ENCODE measurements at places on chromosomes 5 and 9. TPM values are rescaled to one million over a fixed set of nuclear protein-coding genes. Genes with fewer than 3 reads are reported as not detected.

The KIF4B gene
- not detected for total RNA-seq

The SDHA gene
- 132 TPM for total RNA-seq

DNA sequence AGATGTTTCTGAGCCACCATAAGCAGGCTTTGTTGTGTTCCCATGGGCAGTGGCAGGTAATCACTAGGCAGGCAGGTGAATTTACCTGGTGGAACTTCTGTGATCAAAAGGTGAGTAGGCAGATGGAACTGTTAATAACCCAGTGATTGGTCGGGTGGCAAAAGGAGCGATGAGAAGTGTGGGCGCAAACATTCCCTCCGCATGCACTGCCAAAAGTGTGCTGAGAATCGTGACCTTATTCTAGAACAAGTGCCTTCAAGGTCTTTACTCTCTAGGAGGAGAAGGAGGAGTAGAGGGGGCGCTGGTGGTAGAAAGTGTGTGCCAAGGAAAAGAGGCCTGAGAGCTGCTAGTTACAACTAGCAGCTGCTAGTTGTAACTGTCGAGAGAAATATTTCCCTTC, 3.3 kb downstream of the OTULINL start:
- no peak for ATAC-seq

The CA9 gene
- 0.89 TPM for total RNA-seq

DNA sequence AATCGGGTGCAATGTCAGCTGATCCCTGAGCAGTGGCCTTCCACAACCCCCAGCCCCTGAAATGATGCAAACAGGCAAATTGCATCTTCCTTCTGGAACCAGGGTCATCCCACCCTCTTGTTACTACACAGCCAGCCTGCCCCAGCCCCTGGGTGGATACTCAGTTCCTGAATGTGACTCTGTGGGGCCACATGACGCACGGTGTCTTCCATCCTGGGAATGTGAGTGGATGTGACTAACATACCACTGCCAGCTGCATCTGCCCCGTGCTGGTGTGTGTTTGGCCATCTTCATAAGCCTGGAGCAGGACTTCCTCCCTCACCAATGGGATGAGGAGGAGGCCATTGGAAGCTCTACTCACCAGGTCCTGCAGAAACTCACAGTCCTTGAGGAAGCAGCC, 257.9 kb upstream of the ADAMTS16 start:
- no peak for ATAC-seq

DNA sequence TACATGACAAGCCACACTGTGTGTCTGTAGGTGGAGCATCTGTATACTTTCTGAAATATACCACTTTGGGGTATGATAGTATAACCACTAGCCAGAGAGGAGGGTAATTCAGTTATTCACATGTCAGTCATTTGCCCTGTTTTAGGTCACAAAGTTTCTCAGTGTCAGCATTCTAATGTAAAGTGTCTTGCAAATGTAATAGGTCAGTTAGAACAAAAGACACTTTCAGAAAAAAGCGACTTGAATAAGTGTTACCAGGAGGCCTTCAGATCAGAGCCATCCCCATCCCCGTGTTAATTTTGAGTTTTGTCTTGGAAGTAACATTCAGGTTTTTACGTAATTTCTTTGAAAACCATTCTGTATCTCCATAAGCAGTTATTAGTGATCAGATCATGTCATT, 33.7 kb downstream of the TTC1 start:
- no peak for ATAC-seq

DNA sequence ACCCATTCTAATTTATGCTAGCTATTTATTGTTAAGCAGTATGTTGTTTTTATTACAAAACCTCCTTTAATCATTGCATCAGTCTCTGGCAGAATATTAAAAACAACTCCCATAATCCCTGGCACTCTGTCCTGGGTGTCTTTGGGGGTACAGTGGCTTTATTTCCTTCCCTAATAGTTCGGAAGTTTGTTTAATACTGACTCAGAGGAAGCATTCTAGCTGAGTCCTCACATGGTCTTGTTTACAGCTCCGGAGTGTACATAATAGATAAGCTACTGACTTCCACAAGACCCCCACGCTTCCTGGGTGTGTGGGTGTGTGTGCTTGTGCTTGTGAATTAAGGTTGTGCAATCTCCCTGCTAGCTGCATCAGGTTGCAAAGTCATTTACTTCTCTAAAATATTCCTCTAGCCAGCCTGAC, 149.8 kb upstream of the CDKN2B start:
- no peak for ATAC-seq

- no peak for ATAC-seq
Observed at GRCh38 chr5:172573120-172573882, 67.8 kb upstream of the NEURL1B start.

- ATAC-seq, result no peak
Observed at GRCh38 chr9:126844085-126844484, 16.4 kb upstream of the ZBTB34 start.

GRCh38 chr9:98432960-98433359, 177.5 kb upstream of the TBC1D2 start:
- no peak for ATAC-seq

DNA sequence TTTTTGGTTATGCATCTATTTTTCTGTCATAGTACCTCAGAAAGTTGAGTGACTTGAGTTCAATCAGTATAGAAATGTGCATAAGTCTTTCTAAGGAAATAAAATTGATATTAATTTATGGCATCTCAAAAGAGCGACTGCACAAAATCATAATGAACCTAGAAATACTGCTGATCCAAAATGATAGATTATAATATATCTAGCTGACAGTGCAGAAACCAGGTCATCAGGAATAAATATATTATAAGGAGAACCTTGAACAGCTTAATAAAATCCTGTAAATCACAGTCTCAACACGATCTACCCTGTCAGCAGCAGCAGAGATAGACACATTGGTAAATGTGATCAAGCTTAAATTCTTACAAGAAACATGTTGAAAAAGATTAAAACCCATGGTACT, 1106.6 kb upstream of the CDH18 start:
- ATAC-seq, result no peak

DNA sequence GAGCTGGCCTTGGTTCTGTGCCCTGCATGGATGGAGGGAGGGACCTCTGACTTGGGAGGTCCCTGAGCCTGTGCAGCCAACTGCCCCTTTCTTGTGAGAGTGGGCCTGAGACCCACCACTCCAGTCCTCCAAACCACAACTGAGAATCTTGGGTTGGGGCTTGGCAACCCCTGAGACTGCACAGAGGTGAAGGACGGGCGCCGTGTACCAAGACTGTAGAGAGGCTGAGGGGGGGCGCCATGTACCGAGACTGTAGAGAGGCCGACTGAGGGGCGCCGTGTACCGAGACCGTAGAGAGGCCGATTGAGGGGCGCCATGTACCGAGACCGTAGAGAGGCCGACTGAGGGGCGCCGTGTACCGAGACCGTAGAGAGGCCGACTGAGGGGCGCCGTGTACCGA, 59.3 kb upstream of the CACNA1B start:
- no peak for ATAC-seq

DNA sequence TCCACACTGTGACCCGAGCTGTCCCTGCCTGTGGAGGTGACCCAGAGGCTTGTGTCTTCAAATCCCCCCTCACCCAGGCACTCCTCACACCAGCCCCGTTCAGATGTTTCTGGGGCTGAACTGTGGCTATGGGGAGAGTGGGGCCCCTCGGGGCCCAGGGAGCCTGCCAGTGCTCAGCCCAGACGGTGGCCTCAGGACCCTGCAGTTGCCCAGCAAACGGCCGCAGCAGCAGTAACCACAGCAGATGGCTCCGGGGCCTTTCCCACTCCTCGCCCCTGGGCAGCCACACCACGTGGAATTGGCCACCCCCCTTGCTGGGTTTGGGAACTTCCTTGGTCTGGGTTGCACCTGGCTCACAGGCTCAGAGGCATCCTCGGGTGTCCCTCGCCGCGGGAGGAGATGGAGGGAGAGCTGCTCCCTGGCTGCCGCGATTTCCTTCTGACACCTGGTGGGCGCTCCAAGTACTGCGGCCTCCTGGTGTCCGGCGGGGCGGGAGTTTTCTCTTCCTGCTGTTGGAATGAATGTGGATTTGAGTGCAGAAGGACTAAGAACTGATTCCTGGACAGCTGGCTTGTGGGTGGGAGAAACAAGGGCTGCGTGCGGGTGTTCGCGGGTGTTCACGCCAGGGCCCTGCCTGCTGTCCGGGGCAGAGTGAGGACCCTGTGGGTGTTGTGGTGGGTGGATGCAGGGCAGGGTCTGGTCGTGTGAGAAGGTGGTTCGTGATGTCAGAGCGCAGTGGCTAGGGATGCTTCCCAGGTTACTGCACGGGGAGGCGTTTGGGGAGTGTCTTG, 97.5 kb downstream of the COL5A1 start:
- ATAC-seq, result no peak

DNA sequence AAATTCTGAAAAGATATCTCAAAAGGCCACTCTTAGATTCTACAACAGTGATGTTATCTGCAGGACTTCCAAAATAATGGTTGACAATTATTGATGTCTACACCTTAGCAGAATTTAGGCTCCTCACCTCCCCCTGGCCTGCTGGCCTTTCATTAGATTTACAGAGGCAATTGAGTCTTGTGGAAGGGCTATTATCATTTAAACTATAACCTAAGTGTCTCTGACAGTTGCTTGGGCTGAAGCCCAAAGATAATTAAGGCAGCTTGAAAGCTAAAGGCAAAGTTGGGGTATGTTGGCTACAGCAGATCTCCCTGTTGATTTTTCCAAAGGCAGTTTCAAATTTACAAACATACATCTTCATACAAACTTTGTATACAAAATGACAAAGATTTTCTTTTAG, 912.3 kb downstream of the TAF11L14 start:
- ATAC-seq, result no peak

DNA sequence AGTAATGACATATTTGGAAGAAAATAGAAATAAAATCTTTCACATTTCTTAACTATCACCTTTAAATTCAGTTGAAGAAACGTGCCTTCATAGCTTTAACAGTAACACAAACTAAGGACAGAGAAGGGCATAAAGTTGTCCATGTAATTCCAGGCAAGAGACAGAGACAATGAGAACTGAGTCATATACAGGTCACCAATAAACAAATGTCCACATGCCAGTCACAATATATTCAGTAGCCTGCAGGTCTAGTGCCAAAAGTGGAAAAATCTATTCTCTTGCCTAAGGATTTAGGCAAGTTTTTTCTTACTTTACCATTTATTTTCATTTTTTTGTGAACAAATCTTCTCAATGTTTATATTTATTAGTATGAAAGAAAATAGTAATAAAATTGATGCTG, 1711.5 kb upstream of the NUDT12 start:
- ATAC-seq, result no peak

- ATAC-seq, result no peak
Observed at GRCh38 chr5:168340487-168340886, 49.0 kb downstream of the WWC1 start.
